ENCODE measurements at places on chromosomes 5 and 9.

GRCh38 chr9:69633716-69634115 lies 38.5 kb downstream of the APBA1 start:
- DNase-seq: no peak

GRCh38 chr5:65163698-65164097 lies 318.0 kb downstream of the ADAMTS6 start:
- DNase-seq: no peak

GRCh38 chr5:139904566-139904815 lies 108.9 kb downstream of the PSD2 start:
- no peak for DNase-seq

DNA sequence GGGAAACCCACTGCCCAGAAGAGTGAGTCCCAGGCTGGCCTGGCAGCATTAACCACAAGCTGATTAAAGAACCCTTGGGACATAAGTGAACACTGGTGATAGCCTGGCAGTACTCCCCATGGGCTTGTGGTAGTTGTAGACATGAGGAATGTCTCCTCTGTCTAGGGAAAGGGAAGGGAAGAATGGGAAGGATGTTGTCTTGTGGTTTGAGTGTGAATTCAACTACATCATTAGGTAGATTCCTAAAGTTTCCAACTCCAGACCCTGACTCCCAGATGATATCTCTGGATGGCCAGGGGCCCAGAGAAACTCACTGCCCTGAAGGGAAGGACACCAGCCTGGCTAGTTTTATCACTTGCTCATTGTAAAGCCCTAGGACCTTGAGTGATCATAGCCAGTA lies 1012.4 kb upstream of the COX7C start:
- no peak for DNase-seq

- DNase-seq: no peak
These were observed 112.0 kb upstream of the ZNF366 start for GRCh38 chr5:72619251-72619650.

GRCh38 chr5:56759521-56760216 lies 55.7 kb upstream of the MAP3K1 start:
- DNase-seq: no peak

DNA sequence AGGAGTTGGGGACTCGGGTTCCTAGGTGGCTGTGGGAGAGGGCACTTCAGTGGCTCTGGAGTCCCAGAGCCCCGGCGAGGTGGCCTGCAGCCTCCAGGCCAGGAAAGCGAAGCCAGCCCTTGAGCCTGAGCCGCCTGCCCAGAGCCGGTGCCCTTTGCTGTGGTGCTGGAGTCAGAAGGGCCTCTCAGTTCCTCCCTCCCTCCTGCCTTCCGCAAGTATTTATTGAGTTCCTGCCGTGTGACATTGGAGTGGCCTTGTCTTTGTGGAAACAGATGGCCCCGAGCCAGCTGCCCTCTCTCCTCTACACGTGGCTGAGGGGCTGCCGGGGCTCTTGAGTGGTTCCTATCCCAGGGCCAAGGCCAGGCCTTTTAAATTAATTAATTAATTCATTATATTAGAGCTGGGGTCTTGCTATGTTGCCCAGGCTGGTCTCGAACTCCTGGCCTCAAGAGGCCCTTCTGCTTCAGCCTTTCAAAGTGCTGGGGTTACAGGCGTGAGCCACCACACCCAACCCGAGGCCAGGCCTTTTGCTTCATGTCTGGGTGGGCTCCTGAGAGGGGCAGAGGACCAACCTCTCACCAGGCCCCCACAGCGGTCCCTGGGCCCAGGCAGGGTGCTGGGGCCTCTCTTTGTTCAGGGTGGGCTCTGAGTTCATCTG lies 45.6 kb upstream of the IER5L start:
- DNase-seq: no peak

GRCh38 chr9:23290973-23291372 lies 535.1 kb downstream of the ELAVL2 start:
- no peak for DNase-seq

- no peak for DNase-seq
These were observed 269.6 kb upstream of the KLF4 start for GRCh38 chr9:107759009-107759822.

DNA sequence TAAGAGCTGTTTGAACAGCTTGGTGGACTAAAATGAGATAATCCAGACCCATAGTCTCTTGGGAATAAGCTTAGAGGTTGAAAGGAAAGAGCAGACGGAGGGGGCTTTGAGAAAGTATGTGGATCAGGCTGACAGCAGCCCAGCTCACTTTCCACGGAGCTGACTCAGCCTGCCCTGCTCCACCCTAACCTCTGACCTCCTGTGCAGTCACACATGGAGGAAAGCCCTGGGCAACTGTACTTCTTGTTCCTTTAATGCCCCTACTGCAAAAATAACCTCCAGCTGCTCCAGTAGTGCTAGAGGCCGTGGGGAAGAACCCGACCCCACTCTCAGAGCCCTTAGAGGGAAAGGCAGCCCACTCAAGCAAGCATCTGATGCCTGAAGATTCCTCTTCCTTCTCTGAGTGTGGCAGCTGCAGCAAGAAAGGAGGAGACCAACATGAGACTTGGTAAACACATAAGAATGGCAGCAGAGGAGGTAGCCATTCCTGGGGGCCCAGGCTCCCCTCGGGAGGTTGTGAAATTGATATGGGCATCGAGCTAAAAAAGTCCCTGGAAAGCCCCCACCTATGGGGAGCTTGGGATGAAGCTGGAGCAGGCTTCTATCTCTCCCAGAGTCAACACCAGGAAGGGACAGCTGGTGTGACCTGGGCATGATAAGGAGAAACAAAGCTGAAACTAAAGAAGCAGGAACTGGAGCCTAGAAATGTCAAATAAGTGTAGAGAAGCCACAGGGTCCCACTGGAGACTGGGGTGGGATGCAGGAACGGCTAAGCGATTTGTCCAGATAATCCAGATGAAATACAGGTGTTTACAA lies 204.3 kb downstream of the PIK3R1 start:
- no peak for DNase-seq

- DNase-seq: no peak
These were observed 25.6 kb downstream of the TGFBI start for GRCh38 chr5:136054142-136055019.

- DNase-seq: peak; percentile 29
These were observed 30.8 kb downstream of the OR1J1 start for GRCh38 chr9:122446819-122447484.

DNA sequence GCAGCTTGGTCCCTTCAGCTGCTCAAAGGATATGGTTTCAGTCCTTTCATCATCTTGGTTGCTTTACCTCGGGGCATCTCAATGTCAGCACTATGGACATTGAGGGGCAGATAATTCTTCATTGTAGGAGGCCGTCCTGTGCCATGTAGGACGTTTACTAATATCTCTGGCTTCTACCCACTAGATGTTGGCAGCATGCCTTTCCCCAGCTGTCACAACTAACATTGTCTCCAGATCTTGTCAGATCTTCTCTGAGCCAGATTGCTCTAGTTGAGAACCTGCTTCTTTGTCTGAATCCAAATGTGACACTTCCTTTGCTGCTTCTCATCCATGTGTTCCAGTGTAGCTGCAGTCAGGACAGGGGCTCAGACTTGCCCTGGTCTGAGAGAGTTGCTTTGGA lies 10.3 kb downstream of the PTPA start:
- DNase-seq: no peak

GRCh38 chr5:117020999-117021398 lies 446.4 kb upstream of the SEMA6A start:
- DNase-seq: no peak

- DNase-seq: no peak
These were observed 6.6 kb upstream of the OTULINL start for GRCh38 chr5:14574891-14575508.

- DNase-seq: no peak
These were observed 30.2 kb upstream of the BASP1 start for GRCh38 chr5:17187011-17187785.

DNA sequence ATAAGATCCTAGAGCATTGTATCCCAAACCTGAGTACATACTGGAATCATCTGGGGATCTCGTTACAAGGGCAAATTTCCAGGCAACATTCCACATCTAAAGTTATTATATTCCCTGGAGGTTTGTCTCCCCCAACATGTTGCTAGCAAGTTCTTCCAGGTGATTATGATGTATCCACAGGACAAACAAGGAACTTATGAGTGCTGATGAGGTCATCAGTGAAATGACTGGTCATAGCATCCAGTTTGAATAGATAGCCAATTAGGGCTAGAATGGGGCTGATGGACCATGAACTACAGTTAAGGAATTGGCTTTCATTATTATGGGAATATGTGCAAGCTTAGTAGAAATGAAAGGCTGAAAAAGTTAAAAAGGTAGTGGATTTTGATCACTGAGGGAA lies 115.2 kb downstream of the CWC27 start:
- DNase-seq: no peak

- DNase-seq: no peak
These were observed 92.8 kb upstream of the CCDC112 start for GRCh38 chr5:115389034-115389798.

GRCh38 chr9:84759300-84759750 lies 89.8 kb downstream of the NTRK2 start:
- no peak for DNase-seq

DNA sequence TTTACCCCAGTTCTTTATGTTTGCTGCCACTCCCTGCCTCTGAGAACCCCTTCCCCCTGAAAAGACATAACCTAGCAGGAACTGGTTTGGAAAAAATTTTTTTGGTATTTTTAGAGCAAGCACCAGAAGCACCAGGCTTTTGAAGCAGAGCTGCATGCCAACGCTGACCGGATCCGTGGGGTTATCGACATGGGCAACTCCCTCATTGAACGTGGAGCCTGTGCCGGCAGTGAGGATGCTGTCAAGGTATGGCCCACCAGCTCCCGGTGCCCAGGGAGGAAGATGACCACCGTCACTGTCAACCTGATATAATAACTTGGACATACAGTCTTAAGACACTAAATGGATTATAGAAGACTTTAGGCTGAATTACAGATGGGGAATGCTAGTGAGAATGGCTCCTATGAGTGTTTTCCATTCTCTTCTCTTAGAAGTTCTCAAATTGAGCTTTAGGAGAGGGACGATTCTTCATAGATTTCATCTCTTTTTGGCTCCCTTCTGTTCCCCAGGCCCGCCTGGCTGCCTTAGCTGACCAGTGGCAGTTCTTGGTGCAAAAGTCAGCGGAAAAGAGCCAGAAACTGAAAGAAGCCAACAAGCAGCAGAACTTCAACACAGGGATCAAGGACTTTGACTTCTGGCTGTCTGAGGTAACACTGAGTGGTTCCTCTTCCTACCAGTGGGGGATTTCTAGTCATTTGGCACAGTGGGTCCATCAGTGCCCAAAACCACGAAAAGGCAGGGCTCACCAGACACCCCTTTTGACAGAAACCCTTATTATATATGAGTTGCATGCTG lies 44.9 kb downstream of the DYNC2I2 start:
- no peak for DNase-seq

DNA sequence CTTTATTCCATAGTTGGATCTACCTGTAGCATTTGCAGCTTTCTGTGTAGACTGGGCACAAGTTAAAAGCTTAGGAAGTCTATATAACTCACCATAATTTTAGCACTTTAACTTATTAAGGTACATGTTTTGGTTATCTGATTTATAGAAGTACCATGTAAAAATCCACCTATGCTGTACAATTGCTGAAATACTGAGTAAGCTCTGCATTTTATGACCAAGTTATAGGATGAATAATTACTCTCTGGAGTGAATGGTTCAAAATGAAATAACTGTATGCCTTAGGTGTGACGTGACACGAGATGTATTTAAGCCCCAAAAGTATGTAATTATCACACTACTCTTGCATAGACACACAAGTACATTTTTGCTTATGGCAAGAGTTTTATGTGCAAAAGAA lies 22.1 kb downstream of the ZSWIM6 start:
- no peak for DNase-seq

GRCh38 chr9:137250329-137251193 lies 525 bp upstream of the STPG3 start:
- no peak for DNase-seq

- DNase-seq: no peak
These were observed 480.2 kb downstream of the CAAP1 start for GRCh38 chr9:26412446-26412845.

DNA sequence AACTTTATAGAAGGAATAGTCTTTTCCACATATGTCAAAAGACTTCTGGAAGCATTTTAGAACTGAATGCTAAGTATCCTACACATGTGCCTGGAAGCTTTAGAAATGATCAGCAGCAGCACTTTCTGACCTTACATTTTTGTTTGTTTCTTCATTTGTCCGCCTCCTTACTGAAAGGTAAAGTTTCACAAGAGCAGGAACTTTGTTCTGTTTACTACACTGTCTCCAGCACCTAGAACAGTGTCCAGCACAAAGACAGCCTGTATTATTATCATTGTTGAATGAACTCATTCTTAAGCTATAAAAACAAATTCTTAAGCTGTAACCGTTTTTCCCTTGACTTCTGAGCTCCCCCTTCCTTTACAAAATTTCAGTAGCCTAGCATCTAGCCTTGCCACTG lies 14.8 kb downstream of the PIP5K1B start:
- DNase-seq: no peak

GRCh38 chr5:165130656-165131055 lies 1625.2 kb downstream of the MAT2B start:
- DNase-seq: no peak

GRCh38 chr5:109767997-109768396 lies 78.3 kb downstream of the MAN2A1 start:
- no peak for DNase-seq

GRCh38 chr5:159515197-159515596 lies 184.9 kb upstream of the IL12B start:
- DNase-seq: no peak

Data from Jurkat, Clone E6-1 (cell line).